ENCODE measurements at places on chromosomes 3 and 15. TPM values are rescaled to one million over a fixed set of nuclear protein-coding genes. Genes with fewer than 3 reads are reported as not detected.

GRCh38 chr3:184227481-184227935 lies 1.9 kb upstream of the VWA5B2 start:
- DNase-seq, result no peak

DNA sequence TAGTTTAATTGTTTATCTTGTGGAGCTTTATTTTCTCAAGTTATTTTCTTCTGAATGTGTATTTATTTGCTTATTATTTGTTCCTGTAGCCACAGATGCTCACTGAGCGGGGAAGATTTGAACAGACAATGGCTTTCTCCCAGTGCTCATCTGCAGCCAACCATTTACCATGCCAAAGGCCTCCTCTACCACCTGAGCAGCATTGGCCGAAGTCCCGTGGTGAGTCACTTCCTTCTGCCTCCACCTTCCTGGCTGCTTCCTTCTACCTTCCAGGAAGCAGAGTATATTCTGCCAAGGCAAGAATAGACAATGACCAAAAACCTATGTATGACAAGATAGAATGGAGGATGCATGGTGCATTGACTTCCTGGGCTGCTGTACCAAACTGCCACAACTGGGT lies 443.1 kb downstream of the AGBL1 start:
- no peak for DNase-seq

DNA sequence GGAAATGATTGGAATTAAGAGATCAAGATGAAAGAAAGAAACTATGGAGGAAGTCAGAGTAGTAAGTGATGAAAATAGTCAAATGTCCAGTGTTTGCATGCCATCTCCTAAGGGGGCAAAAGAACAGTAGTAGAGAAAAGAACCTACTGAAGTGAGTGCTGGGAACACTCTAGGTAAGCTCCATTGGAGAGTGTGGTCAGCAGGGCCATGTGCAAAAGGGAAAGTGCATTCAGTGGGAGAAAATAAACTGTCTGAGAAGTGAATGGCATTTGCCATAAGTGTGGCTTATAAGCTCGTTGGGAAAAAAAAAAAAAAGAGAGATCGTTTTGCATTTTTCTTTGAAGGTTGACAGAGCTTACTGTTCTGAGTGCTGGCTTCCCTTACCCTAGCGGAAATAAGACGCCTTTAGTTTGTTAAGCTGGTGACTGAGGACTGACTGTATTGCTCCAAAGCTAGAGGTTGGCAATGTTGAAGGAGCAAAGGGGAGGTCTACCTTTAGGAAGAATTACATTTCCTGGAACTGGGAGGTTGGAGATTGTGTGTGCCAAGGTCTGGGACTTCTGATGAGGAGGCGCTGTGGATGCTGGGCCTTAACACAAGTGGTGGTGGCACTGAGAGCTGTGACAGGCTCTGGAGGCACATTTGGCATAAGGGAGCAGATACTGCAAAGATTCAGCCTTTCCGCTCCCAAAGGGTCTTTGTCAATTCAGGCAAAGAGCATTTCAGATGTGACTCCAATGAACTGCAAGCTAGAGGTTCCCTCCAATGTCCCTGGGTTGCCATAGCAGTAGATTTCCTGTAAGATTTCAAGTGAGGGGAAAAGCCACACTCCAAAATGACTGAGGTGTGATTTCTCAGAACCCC lies 287.8 kb upstream of the SATB1 start:
- DNase-seq, result no peak

DNA sequence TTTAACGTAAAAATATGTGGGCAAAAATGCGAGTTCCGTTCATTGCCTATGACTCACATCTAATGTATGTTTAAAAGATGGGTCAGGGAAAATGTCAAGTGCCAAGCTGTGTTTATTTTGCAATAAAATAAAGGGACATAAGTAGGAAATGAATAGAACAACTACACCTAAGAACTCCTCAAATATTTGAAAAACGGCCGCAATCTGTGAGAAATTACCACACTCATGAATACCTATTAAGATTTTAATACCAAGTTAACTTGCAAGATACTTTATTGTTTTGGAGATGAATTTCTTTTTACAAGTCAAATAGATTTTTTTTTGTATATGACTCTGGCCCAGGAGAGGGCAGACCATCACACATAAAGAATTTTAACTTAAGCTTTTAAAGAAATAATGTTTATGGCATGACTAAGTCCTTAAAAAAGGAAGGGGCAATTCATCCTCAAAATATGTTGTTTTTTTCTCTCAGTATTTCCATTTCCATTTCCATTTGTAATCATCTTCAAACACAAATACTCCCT lies 152.7 kb downstream of the SUCNR1 start:
- peak; percentile 73 for DNase-seq

DNA sequence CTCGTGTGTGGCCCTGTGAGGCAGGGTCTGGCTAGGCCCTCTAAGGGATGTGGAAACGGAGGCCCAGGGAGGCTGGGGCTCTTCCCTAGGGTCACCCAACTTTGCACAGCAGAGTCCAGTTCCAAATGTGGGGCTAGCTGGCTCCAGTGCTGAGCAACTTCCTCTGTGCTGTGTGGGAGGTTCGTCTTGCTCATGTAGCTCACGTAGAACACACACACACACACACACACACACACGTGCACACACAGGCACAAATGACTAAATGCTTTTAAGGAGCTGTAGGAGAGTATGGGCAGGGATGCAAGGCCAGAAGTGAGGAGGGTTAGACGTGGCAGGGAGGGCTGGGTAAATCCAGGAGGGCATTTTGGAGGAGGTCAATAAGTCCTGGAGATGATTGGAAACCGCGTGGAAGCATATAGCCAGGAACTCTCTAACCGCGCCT lies 213.8 kb downstream of the RPLP1 start:
- no peak for DNase-seq

DNA sequence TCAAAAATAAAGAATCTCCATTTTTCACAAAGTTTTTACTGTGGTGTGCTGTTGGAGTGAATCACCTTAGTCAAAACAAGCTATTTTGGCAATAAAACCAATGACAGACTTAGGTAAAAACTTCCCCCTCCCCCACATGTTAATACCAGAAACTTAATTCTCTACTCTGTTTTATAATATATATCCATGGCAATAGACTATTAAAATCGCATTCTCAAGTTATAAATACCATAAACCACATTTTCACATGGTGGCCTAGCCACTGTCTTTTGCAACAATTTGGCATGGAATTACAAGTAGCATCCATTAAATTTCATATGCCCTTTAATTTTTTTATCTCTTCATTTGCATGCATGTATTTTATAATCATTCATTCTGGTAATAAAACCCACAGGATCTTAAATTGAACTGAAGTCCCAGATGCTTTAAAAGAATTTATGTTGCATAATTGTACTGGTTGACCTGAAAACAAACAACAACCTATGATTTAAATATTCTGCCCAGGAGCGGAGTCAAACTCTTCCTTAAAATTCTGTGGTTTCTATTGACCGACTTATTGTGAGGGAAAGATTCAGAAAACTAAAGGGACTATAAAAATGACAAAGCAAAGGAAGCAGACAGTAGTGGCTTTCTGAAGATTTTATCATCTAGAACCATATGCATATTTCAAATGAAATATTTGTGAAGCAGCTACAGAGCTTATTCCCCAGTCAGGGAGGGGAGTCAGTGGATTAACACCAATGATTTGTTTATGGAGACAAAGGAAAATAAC lies 229.0 kb upstream of the TBL1XR1 start:
- DNase-seq, result no peak

- DNase-seq, result no peak
These were observed 550 bp downstream of the RPP25 start for GRCh38 chr15:74955796-74956647.

DNA sequence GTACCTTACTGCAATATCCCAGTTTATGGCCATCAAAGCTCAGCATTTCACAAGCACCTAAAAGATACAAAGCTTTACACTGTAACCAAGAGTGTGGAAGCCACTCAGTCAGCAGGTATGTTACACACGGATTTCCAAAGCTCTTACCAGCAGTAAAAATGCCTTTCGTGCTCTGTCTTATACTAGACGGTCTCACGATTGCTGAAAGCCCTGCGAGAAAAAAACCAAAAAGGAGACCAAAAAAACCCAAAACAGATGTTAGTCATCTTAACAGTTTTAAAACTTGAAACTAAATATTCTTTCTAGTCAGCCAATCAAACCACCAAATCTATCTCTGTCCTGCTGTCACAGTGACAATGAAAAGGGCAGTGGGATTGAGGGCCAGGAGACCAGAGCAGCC lies 39.0 kb downstream of the TAMM41 start:
- DNase-seq, result no peak

GRCh38 chr3:95655363-95655986 lies 1158.9 kb upstream of the EPHA6 start:
- DNase-seq, result peak; percentile 29

DNA sequence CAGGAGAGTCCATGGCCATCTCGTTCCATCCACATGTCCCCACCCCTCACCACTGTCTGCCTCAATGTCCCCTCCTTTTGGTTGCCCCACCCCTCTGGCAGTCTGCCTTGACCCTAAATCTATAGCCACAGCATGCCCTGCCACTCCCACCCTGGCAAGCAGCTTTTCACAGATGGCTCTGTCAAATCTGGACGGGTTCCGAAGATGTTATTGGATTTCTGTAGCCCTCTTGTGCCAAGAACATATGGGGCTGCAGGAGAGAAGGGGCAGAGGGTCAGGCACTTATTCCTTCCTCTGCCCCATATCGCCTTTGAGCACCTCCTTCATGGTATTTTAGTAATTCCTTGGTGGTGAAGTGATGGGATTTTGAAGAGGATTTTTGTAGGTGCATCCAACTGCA lies 57.1 kb downstream of the EPHB1 start:
- no peak for DNase-seq

DNA sequence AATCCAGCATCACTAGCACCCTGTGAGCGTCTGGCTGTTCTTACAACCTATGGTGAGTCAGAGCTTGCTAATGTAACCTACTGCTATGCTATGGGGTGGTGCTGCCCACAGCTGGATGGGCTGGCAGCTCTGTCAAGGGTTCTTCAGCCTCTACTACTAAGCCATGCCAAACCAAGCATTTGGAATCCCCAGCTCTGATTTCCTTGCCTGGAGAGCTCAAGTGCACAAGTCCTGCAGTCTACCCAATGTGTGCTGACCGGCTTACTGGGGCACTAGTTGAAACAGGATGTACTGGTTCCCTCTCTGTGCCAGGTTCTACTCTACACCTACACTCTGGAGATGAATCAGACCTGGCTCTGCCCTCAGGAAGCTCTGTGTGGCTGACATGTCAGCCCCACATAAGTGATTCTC lies 4.2 kb downstream of the TEX264 start:
- DNase-seq, result no peak

- no peak for DNase-seq
These were observed 17.6 kb downstream of the EFCC1 start for GRCh38 chr3:129018751-129019150.

DNA sequence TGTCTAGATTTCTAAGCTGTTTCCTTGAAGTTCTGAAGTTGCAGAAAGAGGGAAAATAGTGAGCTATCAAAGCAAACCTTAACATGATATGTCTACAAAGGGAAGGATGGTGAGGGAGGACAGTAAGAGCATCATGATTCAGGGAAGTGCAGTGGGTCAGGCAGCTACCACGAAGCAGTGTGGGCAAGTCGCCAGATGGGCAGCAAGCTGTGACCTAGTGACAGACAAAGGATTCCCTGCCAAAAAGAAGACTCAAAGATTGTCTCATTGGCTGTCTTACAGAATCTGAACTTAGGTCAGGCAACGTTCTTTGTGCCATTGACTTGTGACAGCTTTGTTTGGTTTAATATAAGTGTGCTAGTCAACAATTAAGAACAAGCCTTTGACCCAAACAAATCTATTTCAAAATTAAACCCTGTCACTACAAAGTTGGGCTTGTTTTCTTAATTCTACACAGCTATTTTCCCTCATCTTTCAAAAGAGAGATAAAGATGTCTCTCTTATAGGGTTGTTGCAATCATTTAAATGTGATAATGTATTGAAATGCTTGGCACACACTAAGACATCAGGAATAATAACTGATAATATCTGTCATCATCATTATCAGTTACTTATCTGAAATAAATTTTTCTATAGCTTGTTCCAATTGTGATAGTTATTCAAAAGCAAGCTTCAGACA lies 153.3 kb downstream of the ECT2 start:
- no peak for DNase-seq

GRCh38 chr3:94137377-94137776 lies 74.5 kb downstream of the NSUN3 start:
- DNase-seq, result no peak

DNA sequence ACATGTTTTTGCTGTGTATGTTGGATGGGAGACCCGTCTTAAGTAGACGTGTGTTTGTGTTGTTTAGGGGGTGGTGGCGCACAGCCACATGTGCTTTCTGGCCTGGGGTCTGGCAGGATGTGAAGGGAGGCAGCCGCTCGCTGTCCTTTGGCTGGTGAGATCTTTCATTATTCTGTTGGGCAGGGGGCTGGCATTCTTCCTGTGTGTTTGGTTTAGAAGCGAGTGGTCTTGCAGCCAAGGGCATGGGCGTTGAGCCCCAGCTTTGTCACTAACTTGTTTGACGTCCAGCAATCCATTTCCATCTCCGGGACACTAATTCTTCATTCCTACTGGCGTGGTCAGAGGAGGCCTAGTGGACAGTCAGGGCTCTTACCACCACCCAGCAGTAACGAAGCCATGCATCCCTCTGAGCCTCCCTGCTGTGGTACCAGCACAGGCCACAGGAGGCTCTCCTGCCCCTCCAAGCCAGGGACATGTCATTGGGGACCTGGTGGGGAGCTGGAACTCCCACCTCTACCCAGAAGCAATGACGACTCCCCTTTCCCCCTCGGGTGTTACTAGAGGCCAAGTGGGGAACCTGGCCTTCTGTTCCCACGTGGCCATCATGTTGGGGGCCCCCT lies 10.7 kb downstream of the THSD4 start:
- DNase-seq, result no peak

GRCh38 chr3:188976407-188976806 lies 195.4 kb upstream of the TPRG1 start:
- no peak for DNase-seq

- DNase-seq, result peak; percentile 79
These were observed 27.0 kb upstream of the RPL32 start for GRCh38 chr3:12868039-12869034.

DNA sequence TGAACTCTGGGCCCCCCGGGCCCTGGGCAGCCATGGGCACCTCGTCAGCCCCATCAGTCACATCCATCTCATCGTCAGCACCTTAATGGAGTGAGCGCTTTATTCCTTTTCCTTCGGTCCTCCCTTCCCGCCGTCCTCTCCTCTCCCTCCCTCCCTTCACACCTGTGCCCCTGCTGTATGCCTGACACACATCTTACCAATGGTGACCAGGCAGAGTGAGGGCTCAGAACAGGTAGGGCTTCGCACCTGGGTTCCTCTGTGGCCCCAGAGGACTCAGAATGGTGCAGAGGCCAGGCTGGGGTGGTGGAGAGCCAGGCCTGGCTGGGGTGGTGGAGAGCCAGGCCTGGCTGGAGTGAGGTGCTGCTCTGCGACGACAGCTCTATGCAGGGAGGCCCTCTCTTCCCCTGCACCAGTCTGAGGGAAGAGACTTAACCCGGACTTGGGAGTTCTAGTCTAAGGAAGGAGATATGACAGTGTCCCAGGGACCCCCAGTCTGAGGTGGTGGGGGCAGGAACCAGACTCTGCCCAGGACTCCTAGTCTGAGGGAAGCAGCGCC lies 11.6 kb downstream of the C15orf39 start:
- no peak for DNase-seq

CYP8B1 gene
- not detected for total RNA-seq

DOCK3 gene
- total RNA-seq, result 0.02 TPM

LINGO1 gene
- total RNA-seq, result not detected
